NCI-H2227 treated with DMSO at 0.1 percent for 48 hours (cell line): ENCODE measurements at places on chromosomes 2 and 18.

- no peak for DNase-seq
Observed at GRCh38 chr18:3840766-3841165, 390.8 kb downstream of the TGIF1 start.

DNA sequence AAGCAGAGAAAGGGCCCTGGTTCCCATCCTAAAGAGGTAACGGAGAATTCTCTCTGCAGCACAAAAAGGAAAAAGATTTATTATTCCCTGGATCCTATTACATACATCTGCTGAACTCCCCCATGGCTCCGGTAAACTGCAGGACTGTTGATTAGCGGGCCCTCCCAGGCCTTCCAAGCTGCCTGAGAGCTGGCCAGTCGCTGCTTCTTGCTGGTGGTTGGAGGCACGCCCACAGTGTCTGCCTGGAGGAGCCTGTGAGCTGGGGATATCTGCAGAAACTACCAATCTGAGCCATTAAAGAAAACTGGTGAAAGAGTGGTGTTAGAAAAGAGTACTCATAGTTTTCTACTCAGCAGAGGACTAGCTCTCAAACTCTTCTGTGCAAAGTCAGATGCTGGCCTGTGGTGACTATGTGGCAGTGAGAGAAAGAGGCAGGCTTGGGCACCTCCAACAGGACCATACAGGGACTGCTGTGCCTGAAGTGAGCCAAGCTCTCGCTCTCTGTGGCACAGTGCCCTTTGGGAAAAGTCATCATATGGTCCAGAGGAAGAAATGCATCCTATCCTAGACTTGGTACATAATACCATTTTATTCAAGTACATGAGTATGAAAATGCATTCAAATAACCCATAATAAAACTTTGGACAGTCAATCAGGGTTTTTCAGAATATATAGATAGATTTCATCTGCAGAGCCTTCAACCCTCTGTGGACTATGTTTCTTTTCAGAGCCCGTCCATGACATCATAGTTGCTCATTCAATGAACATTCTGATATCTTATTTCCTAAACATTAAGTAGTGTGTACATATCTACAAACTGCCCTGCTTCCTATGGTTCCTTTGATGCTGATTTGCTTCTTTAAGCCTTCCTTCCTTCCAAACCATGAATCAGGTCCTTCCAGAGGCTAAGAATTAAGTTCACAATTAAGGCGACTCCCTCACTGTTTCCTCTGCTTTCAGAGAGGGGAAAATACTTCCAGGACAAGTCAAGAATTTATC lies 242.0 kb upstream of the LYPD1 start:
- peak; percentile 88 for DNase-seq

DNA sequence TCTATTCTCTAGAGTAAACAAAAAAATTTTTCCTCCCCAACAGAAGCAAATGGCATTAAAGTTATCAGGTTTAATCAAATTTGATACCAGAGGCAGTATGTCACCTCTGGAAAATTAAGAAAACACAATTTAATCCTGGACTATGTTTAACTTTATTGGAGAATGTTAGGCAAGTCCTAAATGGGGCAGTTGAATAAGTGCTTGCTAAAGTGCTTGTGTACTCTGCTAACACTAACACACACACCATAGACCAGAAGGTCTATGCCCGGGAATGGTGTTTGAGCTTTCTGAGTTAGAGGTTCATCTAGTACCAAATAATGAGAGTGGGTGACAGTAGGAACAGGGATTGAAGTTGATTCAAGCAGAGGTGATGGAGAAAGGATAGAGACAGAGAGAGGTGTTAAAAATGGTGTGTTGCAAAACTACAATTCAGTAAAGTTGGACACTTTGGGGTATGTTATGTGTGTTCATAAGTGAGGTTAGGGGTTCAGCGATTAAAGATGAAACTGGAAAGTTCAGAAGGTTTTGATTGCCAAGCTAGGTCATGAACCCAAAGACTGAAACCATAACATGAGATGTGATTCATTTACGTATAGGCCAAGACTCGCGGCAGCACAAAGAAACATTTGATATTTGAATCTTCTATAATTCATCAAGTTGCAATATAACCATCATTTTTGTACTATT lies 40.5 kb upstream of the PEX13 start:
- no peak for DNase-seq

GRCh38 chr2:11745613-11746375 lies 638 bp upstream of the LPIN1 start:
- no peak for DNase-seq

DNA sequence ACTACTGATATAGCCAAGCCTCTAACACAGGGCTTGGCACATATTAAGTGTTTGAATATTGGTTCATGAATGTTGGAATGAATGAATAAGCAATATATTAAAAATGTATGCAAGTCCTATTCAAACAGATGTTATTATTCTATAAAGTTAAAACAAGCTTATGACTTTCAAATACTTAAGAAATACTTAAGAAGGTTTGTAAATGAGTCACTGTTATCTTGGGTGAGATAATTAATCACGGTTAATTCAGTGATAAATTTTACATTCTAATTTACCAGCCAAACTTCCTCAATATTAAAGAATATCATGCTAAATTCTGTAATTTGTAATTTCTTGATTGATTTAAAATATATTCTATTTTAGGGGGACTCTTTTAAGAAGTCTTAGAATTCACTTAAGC lies 74.8 kb downstream of the RBMS1 start:
- no peak for DNase-seq

- DNase-seq: no peak
Observed at GRCh38 chr2:216690456-216690852, 4.9 kb downstream of the IGFBP5 start.

- no peak for DNase-seq
Observed at GRCh38 chr18:12754511-12754910, 51.7 kb downstream of the PSMG2 start.

GRCh38 chr2:100060875-100061274 lies 81.5 kb downstream of the AFF3 start:
- DNase-seq: no peak

GRCh38 chr2:142858961-142859360 lies 18.5 kb upstream of the KYNU start:
- DNase-seq: no peak

- DNase-seq: no peak
Observed at GRCh38 chr2:147327613-147328012, 517.2 kb upstream of the ACVR2A start.

GRCh38 chr2:238247002-238247822 lies 7.4 kb upstream of the HES6 start:
- DNase-seq: no peak

DNA sequence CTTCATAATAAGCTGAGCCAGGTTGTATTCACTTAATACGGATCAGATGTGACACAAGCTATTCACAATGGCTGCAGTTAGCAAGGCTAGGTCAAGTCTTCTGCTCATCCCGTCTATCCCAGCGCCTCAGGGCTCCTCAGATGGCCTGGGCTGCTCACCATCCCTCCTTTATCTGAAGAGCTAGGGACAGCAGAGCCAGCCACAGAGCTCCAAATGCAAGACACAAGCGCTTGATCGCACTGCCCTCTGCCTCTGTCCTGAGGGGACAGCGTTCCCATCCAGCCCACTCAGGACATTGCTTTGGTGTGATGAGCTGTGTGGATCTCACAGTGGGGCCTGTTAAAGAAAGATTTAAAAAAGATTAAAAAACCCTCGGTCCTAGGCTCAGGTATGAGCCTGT lies 254.4 kb upstream of the HS6ST1 start:
- DNase-seq: no peak

- DNase-seq: no peak
Observed at GRCh38 chr18:64513401-64513800, 364.5 kb upstream of the LINC00305 start.

- peak; percentile 27 for DNase-seq
Observed at GRCh38 chr18:36942264-36942663, 113.3 kb downstream of the KIAA1328 start.

DNA sequence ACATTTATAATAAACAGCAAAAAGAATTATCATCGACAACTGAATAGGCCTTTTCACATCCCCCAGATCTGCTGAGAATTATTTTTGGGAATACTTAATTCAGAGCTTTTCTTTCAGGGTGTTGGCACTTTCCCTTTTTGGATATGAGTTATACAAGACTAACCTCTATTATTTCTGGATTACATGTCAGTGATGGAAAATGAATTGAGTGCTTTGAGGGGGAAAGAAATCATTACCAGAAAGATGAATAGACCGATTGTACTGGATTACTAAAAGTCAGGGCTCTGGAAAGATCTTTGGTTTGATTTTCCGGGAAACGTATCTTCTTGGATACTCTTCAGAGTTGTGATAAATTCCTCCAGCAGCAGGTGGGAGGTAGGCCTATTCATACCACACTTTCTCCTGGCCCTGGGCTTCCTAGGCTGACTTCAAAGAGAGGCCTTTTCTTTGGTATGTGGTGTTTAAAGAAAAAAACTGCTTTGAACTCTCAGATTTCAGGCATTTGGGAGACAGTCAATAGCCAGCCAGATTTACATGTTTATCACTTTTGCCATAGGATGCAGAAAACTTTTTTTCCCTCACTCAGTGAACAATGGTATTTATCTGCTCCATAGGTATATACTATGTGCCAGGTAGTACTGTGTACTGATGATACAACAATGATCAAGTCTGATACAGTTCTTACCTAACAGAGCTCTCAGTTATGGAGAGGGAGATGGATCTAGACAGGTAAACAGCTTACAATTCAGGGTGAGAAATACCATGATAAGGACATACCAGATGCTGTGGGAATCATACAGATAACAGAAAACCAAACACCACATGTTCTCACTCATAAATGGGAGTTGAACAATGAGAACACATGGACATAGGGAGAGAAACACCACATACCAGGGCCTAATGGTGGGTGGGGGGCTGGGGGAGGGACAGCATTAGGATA lies 63.3 kb upstream of the ACTR3 start:
- no peak for DNase-seq

DNA sequence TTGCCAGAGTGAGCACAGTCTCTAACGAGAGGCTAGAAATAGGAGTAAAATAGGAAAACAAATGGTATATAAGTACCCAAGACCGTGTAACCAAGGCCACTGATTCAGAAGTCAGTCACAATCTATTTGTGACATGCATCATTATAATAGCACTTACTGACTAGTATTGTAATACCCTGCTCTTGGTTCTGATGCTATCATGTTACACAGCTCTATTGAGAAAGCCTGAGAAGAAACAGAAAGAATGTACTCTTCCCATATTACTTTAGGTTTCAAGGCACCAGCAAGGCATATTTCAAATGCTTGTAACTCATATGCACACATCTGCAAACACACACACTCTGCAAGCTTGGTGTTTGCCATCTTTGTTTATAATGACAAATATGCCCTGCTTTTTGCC lies 746.4 kb downstream of the SLC4A3 start:
- no peak for DNase-seq

GRCh38 chr2:189587780-189588179 lies 7.2 kb upstream of the SLC40A1 start:
- DNase-seq: no peak

DNA sequence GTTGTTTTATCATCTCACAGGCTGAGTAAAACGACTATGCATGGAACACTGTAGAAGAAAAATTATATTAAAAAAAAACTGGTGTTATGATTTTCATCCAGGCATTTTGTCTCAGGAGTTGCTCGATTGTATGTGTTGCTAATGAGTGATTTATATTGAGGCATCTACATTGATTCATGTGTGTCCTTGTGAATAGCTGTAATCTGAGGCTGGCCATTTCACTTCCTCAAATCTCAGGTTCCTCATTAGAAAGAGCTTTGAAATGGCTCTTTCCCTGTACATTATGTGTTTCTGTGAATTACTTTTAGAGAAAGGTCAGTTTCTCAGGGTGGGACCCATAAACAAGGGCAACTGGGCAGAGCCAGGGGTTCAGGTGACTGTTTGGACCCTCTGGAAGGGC lies 2.3 kb downstream of the IL18R1 start:
- DNase-seq: no peak

GRCh38 chr2:61707984-61708852 lies 145.6 kb downstream of the FAM161A start:
- peak; percentile 28 for DNase-seq

- DNase-seq: no peak
Observed at GRCh38 chr2:68425503-68425902, 41.6 kb downstream of the FBXO48 start.

DNA sequence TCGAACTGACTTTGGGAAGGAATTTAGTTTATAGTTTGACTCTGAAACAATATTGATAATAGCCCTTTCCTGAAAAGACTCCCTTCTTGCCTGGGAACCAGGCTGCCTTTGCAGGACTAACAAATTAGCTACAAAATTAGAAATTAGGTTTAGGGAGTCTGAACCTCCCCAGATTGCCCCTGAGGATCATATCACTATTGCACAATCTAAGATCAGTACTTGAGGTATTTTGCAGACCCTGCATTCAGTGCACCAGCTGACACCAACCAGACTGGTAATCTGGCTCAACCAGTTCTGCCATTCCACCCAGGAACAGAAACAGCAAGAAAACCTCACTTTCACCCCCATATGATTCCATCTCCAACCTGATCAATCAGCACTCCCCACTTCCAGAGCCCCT lies 131.8 kb upstream of the GALNT5 start:
- no peak for DNase-seq

DNA sequence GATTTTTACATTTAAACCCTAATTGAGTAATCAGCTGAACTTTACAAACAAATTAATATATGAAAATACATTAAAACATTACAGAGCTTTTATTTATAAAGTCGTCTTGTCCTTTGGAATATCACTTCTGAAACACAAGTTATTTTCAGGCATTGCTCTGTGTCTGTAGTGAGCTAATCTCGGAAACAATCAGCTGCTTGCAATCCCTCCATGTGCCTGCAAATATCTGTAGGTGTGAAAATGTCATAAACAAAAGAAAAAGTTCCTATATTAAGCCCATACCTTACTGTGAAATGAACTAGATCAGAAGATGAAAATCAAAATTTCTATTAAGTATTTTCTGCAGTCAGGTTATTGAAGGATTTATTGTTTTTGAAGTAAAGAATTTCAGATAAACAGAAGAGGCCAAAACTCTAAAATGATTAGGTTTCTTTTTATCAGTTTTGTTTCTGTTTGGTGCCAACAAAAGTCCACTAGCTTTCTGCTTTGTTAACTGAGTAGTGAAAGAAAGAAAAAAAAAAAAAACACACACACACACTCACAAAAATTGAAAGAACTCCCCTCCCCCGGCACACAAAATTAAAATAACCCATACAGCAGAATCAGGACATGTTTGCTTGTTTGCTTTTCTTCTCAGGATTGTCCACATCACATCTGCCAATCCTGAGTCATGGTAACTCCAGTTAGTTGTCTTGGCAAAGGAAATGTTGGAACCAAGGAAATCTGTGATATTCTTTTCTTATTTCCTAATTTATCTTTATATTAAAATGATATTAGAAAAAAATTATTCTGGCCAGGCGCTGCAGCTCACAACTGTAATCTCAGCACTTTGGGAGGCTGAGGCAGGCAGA lies 627.0 kb upstream of the SLC39A10 start:
- no peak for DNase-seq

DNA sequence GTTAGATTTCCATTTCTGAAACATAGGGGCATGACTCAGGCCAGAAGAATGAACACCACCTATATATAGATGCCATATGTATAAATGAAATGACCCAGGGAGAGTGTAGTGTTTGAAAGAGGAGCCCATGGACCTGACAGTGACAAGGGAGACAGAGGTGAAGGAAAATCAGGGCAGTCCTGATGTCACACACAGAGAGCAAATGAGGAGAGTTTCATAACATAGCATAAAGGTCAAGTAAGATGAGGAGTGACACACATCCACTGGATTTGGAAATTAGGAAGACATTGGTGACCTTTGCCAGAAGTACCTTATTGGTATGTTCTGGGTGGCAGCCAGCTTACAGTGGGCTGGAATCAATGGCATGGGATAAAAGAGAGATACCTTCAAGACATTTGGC lies 276.7 kb downstream of the ZNF385B start:
- no peak for DNase-seq

GRCh38 chr2:17749753-17750438 lies 3.7 kb downstream of the SMC6 start:
- no peak for DNase-seq
